Astrocyte (in vitro differentiated cells and primary cell): ENCODE measurements at places on chromosomes 16 and 17. TPM values are rescaled to one million over a fixed set of nuclear protein-coding genes. Genes with fewer than 3 reads are reported as not detected.

ZNF287 gene
- 8.7 and 8.9 TPM in 2 replicates for total RNA-seq

- DNase-seq = no peak
Observed at GRCh38 chr16:82201351-82201750, 31.3 kb upstream of the MPHOSPH6 start.

CSH1 gene
- 8.9 and 15.5 TPM in 2 replicates for total RNA-seq

TNFRSF17 gene
- not detected in 2 replicates for total RNA-seq
